SJCRH30 (cell line): ENCODE measurements at places on chromosomes 12 and 14.

DNA sequence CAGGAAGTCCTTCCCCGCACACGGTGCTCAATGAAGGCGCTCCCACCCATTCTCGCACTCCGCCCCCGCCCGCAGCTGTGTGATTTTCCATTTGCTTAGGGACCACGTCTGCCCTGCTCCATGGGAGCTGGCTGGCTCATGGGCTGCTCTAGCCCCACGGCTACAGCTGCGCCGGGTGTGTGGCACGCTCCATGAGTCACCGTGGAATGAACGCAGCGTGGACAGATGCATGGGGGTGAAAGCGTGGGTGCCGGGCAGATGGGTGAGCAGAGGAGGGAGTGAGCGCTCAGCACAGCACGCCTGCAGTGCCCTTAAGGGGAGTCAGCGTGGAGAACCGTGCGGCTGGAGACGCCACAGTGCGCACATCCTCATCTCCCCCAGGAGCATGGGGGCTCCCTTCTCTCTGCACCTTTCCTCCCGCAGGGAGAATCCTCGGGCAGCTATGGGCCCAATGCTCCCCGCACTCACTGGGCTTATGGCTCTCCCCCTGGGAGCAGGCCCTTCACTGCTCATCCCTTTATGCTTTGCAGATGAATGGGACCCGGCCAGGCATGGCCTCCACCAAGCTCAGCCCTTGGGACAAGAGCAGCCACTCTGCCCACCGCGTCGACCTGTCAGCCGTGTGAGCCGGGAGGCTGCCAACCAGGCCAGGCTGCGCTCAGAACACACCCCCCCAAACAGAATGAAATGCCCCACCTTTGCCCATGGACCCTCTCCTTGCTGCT, 185.1 kb downstream of the ADGRD1 start:
- no peak overlapping the region for H3K27ac ChIP-seq
- no peaks in the 10 kb centered on the region for H3K27me3 ChIP-seq
- DNase-seq: no peak
- H3K36me3 ChIP-seq: no peaks in the 10 kb centered on the region
- no peak overlapping the region for H3K4me3 ChIP-seq

DNA sequence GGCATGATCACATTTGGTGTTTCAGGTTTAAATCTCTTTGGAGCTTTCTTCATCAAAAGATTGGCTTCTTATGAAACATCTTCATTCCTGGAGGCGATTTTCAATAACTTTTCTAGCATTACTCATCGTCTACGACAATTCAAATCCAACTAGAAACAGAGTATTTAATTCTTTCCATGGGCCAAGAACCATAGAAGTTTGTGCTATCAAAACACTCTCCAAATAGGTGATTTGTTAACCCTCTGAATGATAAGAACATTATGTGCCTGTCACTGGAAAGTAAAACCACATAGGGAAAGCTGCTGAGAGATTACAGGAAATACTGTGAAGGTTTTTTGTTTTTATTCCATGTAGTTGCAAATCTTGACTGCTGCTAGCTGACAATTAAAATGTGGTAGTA, 6.9 kb upstream of the DCN start:
- no peaks in the 10 kb centered on the region for H3K4me1 ChIP-seq
- no peak overlapping the region for H3K27ac ChIP-seq
- H3K36me3 ChIP-seq: no peaks in the 10 kb centered on the region
- H3K4me3 ChIP-seq: no peak overlapping the region
- DNase-seq: no peak
- no peaks in the 10 kb centered on the region for H3K27me3 ChIP-seq

- no peaks in the 10 kb centered on the region for H3K36me3 ChIP-seq
- no peak overlapping the region for H3K4me3 ChIP-seq
- H3K27me3 ChIP-seq: no peaks in the 10 kb centered on the region
- H3K4me1 ChIP-seq: no peaks in the 10 kb centered on the region
- no peak overlapping the region for H3K27ac ChIP-seq
- no peak for DNase-seq
Measured at GRCh38 chr12:116968986-116969385, 58.2 kb downstream of the FBXW8 start.

DNA sequence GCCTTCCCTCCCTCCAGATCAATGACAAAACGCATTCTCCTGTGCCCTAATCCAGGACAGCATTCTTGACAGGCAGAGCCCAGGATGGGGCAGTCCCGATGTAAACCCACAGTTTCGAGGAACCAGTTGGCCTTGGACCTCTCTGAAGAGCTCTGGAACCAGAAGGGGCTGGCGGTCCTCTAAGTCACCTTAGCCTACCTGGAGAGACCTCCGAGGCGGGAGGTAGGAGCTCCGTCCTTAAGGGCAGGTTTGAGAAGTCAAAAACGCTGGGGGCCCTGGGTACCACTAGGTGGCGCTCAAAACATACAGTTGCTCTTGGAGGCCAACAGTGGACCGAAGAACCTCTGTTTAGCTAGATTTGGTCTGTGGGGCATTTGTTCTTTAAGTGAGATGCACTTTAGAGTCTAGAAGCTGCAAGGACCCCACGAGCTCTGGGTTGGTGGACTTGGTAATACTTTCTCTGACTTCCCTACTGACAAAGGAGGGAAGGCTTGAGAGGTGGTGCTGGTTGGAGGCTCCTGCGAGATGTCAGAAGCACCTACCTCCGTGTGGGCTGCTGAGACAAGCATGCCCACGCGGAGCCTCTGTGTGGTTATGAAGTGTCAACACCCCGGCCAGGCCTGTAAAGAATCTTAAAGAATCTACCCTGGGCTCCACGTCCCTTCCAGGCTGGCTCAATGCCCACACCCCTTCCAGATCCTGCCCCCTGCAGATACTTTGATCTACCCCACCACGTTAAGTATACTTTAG, 74.8 kb upstream of the CHST11 start:
- DNase-seq: peak; percentile 91
- no peaks in the 10 kb centered on the region for H3K27me3 ChIP-seq
- H3K27ac ChIP-seq: no peak overlapping the region
- peaks cover 5% of the 10 kb centered on the region; the same call in 1 of the 2 replicates for H3K4me1 ChIP-seq
- no peaks in the 10 kb centered on the region for H3K36me3 ChIP-seq

GRCh38 chr12:5012337-5012736, 31.3 kb upstream of the KCNA5 start:
- no peak overlapping the region for H3K4me3 ChIP-seq
- no peaks in the 10 kb centered on the region for H3K36me3 ChIP-seq
- no peak for DNase-seq
- peaks cover 7% of the 10 kb centered on the region; the same call in 1 of the 2 replicates for H3K27me3 ChIP-seq
- H3K4me1 ChIP-seq: no peaks in the 10 kb centered on the region

- H3K27ac ChIP-seq: no peak overlapping the region
- no peaks in the 10 kb centered on the region for H3K36me3 ChIP-seq
- no peak overlapping the region for H3K4me3 ChIP-seq
- peaks cover 1% of the 10 kb centered on the region; the same call in 1 of the 2 replicates for H3K27me3 ChIP-seq
- H3K4me1 ChIP-seq: no peaks in the 10 kb centered on the region
- no peak for DNase-seq
Measured at GRCh38 chr12:3532931-3533702, 42.1 kb downstream of the PRMT8 start.

DNA sequence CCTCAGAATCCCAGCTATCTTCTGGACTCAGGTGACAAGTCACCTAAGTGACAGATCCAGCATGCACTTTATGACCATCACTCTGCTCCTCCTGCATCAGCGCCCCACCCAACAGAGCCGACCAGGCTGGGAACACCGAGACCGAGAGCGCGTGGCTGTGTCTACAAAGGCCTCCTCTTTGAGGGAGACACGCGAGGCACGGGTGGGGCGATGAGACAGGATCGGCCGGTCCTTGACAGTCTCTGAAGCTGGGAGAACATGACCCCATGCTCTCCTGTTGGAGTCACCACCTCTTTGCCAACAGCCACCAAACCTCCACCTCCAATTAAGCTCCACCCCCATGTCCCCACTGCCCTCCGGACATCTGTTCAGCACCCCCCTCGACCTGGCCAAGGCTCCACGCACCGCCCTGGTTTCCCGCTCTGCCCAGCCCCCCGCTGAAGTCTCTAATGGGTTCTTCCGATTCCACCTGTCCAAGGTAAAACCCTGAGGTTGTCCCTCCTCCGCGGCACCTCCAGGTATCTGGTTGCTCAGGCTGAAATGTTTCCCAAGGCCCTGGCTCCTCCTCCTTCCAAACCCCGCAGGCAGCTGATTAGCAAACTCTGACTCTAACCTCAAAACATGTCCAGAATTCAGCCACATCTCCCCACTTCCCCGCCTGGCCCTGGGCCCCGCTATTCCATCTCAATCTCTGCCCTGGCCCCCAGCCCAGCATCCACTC, 31.5 kb downstream of the HSP90AA1 start:
- H3K27me3 ChIP-seq: no peaks in the 10 kb centered on the region
- H3K27ac ChIP-seq: no peak overlapping the region
- H3K4me3 ChIP-seq: no peak overlapping the region
- peaks cover 14% of the 10 kb centered on the region for H3K36me3 ChIP-seq
- H3K4me1 ChIP-seq: peaks cover 16% of the 10 kb centered on the region
- DNase-seq: no peak

DNA sequence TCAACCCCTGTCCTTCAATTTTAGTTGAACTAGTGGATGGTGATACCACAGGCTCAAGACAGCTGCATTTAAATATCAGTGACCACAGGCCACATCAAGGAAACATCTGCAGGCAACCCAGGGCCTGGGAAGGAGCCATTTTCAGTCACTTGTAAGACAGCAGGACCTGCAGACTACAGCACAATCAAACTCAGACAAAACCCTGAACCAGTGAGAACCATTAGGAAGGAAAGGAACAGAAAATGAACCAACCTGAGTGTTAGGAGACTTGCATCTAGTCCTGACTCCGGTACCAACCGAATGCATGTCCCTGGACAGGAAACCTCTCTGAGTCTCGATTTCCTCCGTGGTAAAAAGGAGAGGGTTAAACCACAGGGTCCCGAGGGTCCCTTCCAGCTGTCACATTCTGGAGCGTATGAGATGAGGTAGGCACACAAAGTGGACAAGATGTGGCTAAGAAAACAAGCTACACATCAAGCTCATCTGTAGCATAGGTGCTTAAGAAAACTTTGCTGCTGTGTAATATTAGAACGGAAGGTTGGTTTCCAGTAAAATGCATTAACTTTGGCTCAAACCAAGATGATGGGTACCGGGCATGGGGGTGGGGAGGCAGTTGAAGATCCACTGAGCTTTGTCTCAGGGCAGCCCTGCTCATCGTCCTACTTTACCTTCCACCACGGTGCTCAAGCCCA, 1.6 kb upstream of the CDKN1B start:
- H3K36me3 ChIP-seq: peaks cover 7% of the 10 kb centered on the region; the same call in 1 of the 2 replicates
- H3K27ac ChIP-seq: no peak overlapping the region; the same call in 1 of the 2 replicates
- DNase-seq: peak; percentile 71
- H3K4me3 ChIP-seq: peak overlapping the region; percentile 93

DNA sequence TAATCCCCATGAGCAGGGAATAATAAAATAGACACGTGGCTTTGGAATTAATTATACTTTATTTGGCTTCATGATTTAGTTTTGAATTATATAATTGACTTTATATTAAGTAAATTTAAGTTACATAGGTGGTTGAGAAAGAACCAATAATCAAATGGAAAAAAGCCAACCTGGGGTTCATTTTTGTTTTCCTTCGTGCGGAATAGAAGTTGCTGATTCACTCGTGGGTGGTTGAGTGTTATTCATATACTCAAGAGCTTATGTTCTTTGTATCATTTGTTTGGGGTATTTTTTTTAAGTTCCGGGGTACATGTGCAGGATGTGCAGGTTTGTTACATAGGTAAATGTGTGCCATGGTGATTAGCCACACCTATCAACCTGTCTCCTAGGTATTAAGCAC, 58.0 kb downstream of the ZNF664 start:
- no peak overlapping the region for H3K27ac ChIP-seq
- peak overlapping the region; percentile 10 for H3K4me3 ChIP-seq
- no peak for DNase-seq
- H3K36me3 ChIP-seq: no peaks in the 10 kb centered on the region
- no peaks in the 10 kb centered on the region for H3K27me3 ChIP-seq

DNA sequence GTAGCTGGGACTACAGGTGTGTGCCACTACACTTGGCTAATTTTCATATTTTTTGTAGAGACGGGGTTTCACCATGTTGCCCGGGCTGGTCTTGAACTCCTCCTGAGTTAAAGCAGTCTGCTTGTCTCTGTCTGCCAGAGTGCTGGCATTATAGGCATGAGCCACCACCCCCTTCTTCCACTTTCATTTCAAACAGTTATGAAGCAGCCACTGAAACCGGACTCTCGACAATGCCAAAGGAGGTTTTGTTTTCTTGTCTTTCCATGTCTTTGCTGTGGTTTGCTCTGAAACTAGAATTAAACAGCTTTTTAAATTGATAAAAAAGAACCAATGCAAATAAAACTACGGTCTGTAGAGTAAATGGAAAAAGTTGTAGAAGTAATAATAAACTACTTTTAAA, 30.4 kb downstream of the RAP1B start:
- H3K27ac ChIP-seq: no peak overlapping the region
- peak; percentile 22 for DNase-seq
- peaks cover 38% of the 10 kb centered on the region for H3K4me1 ChIP-seq
- peaks cover 5% of the 10 kb centered on the region for H3K36me3 ChIP-seq
- no peak overlapping the region for H3K4me3 ChIP-seq

DNA sequence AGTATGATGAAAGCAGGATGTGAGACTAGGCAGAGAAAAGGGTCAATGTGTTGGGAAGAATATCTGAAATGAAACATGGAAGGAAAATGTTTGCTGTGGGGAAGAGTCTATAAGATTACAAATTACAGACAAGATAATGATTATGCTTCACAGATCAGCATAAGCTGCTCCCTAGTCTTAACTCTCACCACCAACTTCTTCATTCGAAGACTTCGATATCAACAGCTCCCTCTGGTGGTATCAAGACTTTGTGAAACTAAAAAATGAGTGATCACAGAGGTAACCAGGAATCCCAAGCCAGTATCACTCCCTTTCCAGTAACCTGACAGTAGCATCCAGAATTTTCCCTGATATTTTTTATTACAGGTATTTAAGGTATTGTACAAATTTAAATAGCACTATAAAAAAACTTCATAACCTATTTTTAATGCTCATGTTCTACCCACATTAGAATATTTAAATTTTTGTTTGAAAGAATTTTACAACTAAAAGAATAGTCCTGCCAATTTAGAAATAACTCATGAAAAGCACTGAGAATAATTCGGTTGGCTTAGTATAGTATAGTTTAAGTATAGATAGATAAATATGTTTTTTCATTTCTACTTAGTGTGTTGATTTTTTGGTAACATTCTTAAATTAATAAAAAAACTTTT, 84.4 kb downstream of the C2CD5 start:
- H3K36me3 ChIP-seq: peaks cover 9% of the 10 kb centered on the region
- no peak overlapping the region for H3K4me3 ChIP-seq
- H3K4me1 ChIP-seq: peaks cover 8% of the 10 kb centered on the region; the same call in 1 of the 2 replicates

GRCh38 chr12:101759396-101760047, 20.3 kb upstream of the SYCP3 start:
- H3K27ac ChIP-seq: no peak overlapping the region
- H3K4me1 ChIP-seq: no peaks in the 10 kb centered on the region
- no peaks in the 10 kb centered on the region for H3K27me3 ChIP-seq
- peak; percentile 48 for DNase-seq
- no peak overlapping the region for H3K4me3 ChIP-seq
